Natural killer cell (primary cell): ENCODE measurements at places on chromosomes 7 and 10. TPM values are rescaled to one million over a fixed set of nuclear protein-coding genes. Genes with fewer than 3 reads are reported as not detected.

The HHEX gene
- 20.3 TPM for total RNA-seq

GRCh38 chr7:133804127-133804526, 323.0 kb upstream of the LRGUK start:
- no peaks in the 10 kb centered on the region for H3K27me3 ChIP-seq
- H3K4me3 ChIP-seq, result no peak overlapping the region
- no peak for DNase-seq

The PRKCQ gene
- 61.3 TPM for total RNA-seq

DNA sequence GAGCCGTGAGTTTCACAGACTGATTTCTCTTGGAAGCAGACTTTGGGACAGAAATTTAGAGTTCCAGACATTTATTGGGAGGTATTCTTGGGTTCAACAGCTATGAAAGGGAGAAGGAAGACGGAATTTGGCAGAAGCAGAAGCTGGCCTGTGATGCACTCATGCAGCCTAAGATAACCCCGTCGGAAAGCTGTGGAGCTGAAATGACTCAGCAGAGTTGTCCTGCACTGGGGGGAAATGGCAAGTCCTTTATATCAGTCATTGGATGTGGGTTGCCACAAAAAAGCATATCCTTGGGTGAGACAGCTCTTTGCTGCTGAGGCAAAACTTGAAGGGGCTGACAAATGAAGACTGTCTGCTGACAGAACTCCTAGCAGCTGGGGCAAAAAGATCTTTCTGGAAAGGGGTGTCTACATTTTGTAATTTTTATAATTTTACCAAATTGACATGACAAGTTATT, 11.5 kb upstream of the MICU1 start:
- H3K4me1 ChIP-seq, result no peaks in the 10 kb centered on the region
- H3K27me3 ChIP-seq, result no peaks in the 10 kb centered on the region
- DNase-seq, result peak; percentile 8
- H3K27ac ChIP-seq, result no peak overlapping the region
